ENCODE measurements at places on chromosomes 1 and 21.

DNA sequence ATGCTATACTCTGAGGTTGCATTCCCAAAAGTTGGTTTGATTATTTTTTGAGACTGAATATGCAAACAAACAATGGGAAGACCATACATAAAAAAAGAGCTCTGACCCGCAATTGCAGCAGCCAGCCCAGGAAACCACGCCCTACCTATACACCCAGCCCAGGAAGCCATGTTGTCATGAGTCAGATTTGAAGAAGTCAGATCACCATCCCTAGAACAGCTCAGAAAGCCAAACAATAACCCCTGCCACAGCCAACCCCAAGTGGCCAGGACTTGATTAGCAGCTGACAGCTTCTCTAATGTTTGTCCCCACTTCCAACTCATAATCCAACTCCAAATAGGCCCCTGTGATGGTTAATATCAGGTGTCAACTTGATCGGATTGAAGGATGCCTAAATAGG is 621.9 kb downstream of the NPHP4 start:
- DNase-seq, result no peak

DNA sequence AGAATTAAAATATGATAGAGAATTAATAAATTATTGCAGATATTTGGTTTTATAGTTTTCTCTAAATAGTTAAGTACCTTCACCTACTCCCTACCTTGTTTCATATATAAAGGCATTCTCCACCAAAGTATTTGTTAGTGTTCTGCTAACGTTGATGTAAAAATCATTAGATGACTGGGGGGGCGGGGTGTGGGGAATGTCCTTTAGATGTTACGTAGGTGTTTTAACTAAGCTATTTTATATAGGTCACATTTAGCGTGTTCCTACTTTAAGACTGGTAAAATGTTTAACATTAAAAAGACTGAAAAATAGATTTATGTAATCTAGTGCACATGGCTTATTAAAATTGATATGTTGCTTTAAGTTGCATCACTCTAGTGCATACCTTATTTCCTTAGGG is 48.6 kb downstream of the PTPRC start:
- no peak for DNase-seq

DNA sequence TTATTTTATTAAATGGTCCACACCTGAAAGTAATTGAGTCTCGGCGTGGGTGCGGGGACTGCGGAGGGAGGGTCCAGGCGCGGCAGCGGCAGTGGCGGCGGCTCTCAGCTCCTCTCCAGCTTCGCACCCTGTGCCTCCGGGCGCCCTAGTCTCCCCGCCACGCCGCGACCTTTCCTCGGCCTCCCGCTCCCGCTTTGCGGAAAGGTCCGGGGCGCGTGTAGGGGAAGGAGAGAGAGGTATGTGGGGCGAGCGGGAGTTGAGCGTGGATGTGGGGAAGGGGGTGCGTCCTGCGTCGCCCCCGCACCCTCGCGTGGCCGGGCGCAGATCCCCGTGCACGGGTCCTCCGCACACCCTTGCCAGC is 13.4 kb upstream of the ALX3 start:
- no peak for DNase-seq

DNA sequence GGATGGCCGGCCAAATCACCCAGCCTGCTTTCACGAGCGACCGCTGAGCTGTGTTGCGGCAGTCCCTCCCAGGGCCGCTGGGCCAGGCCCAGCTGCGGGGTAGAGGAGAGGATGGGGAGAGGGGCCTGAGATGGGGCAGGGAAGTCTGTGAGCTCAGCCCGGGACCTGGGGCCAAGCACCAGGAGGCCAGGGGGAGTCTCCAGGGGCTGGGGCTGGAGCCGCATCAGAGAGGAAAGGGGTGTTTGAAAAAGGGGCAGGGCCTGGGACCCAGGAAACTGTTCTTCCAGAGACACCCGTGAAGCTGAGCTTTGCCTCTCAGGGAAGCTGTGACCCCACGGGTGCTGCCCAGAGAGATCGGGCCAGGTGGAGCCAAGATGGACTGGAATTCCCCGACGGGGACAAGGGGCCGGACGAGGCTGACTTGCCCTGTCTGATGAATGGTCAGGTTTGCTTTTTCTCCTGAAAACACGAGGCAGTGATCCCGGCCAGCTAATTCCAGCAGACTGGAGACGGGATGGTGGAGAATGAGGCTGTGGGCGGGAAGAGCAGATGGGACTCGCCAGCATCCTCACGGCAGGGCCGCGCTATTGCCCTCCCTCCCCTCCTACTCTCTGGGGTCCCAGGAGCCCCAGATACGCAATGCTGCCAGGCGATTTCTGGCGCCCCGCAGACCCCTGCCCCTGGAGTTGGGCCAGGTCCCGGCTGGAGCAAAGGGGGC is 40.3 kb upstream of the COL18A1 start:
- no peak for DNase-seq

DNA sequence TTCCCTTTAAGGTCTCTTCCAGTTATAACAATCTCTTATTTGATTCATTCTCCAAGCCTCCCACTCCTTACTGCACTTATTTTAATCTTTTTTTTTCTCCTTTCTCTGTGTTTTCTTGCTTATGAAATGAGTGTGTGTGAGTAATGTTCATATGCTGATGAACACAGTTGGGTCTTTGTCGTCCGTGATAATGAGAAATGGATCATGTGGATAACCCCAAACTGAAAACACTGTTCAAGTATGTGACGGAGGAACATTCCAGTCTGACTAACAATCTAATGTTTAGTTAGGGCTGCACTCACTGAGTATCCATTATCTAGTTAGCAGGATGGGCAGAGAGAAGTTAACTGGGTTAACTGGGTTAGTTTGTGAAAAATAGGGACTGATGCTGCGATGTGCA is 253.1 kb upstream of the DUSP10 start:
- no peak for DNase-seq

GRCh38 chr1:108141621-108142020 is 58.5 kb downstream of the SLC25A24 start:
- DNase-seq, result no peak
